ENCODE measurements at places on chromosomes 3 and 15.

GRCh38 chr15:77807115-77807514 lies 174.4 kb upstream of the LINGO1 start:
- no peak for DNase-seq

- DNase-seq = no peak
These were observed 152.8 kb downstream of the UACA start for GRCh38 chr15:70610541-70610940.

DNA sequence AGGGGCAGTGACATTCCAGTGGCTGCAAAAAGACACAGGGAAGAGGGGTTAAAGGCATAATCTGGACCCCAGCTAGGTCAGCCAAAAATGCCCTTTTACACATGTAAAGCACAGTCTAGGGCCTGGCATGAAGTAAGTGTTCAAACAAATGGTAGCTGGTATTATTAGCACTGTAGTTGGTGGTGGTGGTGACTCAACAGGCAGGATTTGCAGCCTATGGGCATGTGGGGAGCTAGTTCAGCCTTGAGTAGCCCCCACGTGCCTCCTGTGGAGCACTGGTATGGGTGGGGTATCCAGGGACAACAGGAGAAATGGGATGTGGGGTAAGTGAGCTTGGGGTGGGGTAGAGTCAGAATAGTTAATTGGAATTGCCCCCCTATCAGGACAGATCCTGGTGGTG lies 27.6 kb downstream of the DNASE1L3 start:
- no peak for DNase-seq

DNA sequence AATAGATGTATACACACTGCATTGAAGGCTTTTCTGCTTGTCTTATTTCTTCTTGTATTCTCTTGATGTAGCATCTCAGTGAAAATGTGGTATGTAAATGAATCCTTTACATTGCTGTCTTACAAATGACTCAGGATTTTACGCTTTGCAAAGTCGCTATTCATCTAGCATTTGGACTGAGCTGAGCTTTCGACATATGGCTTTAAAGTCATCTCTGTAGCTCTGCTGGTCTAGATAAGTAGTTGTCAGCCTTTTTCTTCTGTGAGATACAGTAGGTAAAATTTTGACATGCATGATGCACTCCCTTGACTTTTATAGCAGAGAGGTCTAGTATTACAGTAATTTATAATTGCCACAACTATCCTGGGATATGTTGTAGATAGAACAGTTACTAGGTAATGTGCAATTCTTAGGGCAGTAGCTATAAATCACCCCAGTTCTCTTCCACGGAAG lies 16.8 kb downstream of the MEF2A start:
- DNase-seq = no peak

DNA sequence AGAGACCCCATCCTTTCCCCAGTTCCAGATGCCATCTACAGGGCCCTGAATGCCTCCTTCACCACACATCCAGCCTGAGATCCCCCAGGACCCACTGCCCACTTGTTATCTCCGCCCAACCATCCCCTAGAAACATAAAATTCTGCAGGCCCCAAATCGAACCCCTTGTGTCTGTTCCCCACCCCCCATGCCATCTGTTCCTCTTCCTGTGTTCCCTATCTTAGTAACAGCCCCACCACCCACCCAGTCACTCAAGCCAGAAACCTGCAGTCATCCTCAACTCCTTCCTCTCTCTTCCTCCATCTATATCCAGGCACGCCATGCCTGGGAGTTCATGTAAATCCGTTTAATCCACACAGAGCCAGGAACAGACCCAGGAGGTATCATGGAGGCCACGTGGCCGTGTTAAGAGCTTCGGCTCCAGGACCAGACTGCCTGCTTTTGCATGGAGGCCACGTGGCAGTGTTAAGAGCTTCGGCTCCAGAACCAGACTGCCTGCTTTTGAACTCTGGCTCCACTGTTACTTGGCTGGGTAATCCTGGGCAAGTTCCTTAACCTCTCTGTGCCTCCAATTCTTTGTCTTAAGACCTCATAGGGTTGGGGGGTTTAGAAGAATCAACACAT lies 4.8 kb downstream of the CSRNP1 start:
- DNase-seq = no peak

- no peak for DNase-seq
These were observed 502.5 kb downstream of the MECOM start for GRCh38 chr3:169161011-169161410.

GRCh38 chr15:73800662-73801345 lies 47.7 kb upstream of the INSYN1 start:
- DNase-seq = no peak

DNA sequence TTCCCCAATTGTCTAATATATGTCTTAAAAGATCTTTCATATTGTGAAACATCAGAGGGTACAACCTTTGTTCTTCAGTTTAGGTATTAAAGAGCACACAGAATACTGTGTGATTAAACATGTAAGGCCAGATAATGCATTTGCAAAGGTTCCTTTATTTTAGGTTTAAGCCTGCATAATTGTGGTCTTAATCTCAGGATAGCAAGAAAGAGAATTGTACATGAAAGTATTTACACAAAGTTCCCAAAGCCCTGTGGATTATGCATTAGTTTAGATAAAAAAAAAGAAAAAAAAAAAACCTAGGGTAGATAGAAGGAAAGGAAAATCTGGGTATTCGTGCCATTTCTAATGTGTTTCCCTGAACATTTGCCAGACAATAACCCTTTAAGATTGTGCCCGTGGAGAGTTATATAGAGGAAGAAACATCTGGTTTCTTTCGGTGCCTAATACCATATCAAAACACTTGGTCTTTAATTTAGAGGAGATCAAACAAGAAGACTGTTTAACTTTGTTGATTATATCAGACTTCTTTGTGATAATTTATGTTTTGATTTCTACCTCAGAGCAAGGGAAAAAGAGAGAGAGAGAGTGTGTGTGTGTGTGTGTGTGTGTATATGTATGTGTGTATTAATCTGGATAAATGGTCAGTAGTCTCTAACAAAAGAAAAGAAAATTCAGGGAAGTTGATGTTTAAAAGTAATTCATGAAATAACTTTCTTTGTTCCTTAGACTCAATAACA lies 139.6 kb upstream of the CGNL1 start:
- DNase-seq = no peak

DNA sequence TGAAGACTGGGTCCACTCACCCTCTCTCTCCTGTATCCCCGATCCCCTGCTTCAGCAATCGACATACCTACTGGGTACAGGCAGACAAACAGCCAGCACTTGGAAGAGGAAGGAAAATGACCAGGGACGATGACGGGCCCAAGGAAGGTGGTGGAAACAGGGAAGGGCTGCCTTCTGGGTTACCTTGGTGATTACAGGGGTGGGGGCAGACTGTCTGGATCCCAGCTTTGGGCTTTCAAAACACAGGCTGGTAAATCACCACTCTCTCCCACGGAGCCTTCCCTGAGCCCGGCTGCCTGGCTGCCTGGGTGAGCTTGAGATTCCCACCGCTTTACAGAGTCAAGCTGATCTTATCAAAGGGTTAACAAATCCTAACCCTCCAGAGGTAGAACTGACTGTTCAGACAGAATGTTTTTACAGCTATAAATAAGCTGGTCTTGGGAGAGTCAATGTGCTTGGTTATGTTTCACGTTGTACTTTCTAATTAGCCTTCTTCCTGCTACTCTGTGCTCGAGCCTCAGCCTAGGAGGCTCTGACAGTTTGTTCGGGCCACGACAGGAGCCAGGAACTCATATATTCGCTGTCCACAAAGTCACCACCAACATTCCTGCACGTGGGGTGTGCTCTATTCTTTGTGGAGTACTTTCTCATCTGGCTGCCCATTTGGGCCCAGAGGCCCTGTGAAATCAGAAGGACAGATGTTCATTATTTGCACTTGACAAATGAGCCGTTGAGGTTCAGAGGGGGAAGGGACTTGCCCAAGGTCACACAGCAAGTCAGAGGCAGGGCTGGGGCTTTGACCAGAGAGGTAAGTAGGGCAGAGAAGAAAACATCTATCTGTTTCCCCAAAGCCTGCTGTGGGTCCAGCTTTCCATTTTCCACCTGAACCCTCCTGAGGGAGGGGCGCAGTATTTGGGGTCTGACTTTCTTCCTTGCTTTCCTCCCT lies 63.5 kb downstream of the FEM1B start:
- DNase-seq = no peak

GRCh38 chr3:170815340-170815739 lies 54.7 kb downstream of the RPL22L1 start:
- no peak for DNase-seq

GRCh38 chr3:43753741-43754715 lies 63.3 kb downstream of the ABHD5 start:
- DNase-seq = no peak

DNA sequence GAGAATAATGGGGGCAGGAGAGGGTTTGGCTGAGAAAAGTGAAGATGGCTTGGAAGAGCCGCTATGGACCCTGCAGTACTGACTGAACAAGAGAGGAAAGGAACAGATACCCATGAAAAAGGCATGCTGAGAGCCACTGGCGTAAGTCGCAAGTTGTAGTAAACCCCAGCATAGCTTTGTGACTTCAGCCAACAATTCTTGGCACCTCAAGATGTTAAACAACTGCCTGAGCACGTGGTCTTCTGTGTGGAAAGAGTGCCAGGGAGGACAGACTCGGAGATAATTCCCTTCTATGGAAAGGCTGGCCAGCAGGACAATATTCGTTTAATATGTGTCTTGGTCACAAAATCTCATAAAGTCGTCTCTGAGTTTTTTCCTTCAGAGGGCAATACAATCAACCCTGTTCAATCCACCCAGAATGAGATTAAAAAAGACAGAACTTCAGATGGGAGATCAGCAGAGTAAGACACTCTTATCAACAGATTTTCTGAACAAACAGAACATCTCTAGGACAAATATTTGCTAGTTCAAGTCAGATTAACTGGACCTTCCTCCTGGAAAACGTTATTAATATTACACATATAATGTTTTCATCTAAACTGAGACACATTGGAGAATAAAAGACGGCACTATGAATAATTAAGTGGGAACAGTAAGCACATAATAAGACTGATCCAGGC lies 49.2 kb downstream of the NEK10 start:
- DNase-seq = no peak

DNA sequence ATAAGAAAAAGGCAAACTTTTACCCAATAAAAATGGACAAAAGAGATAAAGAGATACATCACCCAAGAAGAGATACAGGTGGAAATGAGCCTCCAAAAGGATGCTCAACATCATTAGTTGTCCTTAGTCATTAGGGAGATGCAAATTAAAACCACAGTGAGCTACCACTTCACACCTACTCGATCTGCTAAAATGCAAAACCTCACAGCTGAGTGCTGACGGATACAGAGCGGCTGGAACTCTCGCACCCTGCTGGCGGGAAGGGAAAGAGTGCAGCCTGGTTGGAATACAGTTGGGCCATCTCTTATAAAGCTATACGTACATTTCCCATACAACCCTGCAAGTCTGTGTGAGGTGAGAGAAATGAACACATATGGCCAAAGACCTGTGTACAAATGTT lies 78.5 kb upstream of the PRR20G start:
- no peak for DNase-seq

DNA sequence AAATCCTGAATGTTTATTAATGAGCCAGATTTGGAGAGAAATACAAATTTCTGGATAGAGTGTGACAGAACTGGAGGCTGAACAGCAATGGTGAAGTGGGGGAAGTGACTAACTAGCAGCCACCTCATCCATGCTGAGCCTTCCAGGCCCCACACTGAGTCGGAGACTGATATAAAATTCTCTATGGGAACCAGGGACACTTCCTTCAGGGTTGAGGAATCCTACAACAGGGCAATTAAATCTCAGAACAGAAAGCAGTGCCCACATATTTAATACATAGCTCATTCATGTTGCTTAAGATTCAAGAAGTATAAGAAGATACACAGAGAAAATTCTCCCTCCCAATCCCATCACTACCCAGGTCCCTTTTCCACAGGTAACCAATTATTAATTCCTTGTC lies 49.3 kb downstream of the HACD2 start:
- DNase-seq = no peak

- no peak for DNase-seq
These were observed 75.7 kb upstream of the TPRG1 start for GRCh38 chr3:189096092-189096491.

- DNase-seq = no peak
These were observed 57.8 kb downstream of the BLM start for GRCh38 chr15:90774731-90775514.

DNA sequence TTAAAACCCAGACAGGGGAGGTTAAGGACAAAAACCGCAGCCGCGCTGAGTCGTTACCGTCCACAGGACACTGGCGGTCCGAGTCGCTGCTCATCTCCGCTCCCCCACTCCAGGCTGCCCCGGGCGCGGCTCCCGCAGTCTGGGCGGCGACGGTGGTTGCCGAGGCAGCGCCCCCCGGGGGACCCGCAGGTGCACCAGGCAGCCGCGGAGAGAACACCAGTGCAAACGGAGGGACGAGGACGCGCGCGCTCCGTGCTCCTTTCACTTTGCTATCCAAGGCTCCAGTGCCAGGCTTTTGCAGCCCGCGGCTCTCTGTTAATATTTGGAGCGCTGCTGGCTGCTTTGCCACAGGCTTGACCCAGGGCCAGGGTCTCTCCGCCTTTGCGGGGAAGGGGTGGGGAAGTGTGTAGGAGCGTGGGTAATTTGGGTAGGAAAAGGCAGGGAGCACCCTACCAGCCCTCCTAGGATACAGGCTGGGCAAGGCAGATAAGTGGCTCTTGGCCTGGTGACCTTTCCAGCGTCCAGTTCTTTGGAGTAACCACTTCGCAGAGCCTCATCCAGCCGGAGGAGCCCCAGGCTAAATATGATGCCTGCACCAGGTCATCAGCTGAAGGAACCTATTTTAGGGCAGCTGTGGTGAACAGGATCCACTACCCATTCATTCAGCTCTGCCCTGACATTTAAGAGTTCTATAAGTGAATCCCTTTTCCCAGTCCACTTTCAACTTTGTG lies at the start of gene GADL1:
TSS of gene GADL1 (minus strand) at position 141 of the 731 bp plus-strand sequence. CDS start at position 94, 47 bp downstream.
- DNase-seq = no peak

- DNase-seq = no peak
These were observed 35.9 kb upstream of the CTNNB1 start for GRCh38 chr3:41163421-41163820.

DNA sequence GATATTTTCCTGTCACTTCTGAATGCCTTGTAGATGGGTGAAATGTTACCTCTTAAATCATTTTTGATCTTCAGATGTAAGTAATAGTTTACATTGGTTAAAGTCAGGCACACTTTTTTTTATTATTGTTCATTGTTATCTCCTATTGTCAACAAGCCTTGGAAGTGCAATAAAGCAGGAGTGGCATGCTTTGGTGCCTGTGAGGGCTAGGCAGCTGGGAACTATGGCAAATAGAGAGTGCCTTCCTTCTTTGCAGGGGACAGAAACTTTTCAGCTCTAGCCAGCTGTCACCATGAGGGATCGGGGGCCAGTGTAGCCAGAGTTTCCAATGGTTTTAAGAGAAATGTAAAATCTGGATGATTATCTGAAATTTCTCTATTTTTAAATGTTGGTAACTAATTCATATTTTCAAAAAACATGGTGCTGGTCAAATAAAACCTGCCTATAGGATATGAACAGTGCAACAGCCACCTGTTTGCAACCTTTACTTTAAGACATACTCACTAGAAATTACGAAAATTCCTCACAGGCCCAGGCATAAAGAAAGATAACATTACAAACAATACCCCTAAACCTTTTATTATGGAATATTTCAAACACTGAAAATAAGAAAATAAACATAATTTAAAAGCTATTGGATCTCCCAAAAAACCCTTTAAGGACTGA lies 9.1 kb upstream of the SELENOK start:
- no peak for DNase-seq

All from activated CD4-positive, CD25-positive, alpha-beta regulatory T cell (primary cell).